Small intestine (tissue), 16 donors: ENCODE measurements at places on chromosomes 12 and 14. TPM values are rescaled to one million over a fixed set of nuclear protein-coding genes. Genes with fewer than 3 reads are reported as not detected.
A peak's percentile ranks its signal among the peaks of the same experiment; 100 is the strongest.

DNA sequence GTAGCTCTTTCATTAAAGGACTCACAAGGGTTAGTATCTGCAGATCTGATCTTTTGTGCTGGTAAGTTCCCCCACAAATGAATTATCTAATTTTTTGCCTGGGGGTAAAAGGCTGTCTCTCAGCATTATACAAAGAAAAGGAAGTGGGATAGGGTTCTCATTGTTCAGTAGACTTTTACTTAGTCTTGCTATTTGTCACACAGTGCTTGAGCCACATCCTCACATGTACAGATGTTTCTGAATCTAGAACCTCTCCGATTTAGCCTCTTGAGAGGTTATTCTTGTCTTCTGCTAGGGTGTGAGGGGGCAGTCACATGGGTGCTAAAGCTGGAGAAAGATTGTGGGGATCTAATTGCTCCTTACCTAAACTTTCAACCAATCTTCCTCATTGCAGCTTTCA lies 93.0 kb downstream of the SLC41A2 start:
- H3K4me1 ChIP-seq = no peaks in the 10 kb centered on the region
- H3K36me3 ChIP-seq = no peaks in the 10 kb centered on the region
- H3K27ac ChIP-seq = no peak overlapping the region
- H3K27me3 ChIP-seq = no peaks in the 10 kb centered on the region

- H3K4me1 ChIP-seq = no peaks in the 10 kb centered on the region
- no peak overlapping the region for H3K27ac ChIP-seq
- H3K36me3 ChIP-seq = no peaks in the 10 kb centered on the region
- peak; percentile 7 for DNase-seq
- H3K4me3 ChIP-seq = no peak overlapping the region
Observed at GRCh38 chr14:35949920-35950513, 123.9 kb downstream of the BRMS1L start.

DNA sequence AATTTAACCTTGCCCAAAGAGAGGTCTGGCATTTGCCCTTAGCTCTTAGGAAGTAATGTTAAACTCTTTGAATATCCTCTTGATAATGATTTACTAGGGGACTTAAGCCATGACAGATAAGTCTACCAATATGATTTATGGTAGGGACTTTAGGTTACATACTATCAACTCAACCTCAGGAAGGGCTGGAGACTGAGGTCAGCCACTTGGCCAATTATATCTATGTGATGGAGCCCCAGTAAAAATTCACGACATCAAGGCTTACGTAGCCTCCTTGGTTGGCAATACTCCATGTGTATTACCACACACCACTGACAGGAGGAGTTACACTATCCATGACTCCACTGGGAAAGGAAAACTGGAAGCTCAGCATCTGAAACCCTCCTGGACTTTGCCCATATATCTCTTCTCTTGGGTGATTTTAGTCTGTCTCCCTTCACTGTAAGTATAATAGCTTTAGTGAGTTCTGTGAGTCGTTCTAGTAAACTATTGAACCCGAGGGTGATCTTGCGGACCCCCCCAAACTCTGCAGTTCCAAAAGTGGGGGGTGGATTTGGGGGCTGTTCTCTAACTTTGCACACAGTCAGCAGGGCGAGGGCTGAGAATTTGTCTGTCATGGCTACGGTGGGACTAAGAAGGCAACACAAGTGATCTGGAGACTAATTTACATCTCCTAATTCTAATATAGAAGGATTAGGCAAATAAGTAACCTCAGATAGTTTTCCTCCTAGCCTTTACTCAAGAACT lies 62.3 kb downstream of the R3HDM2 start:
- H3K27me3 ChIP-seq = no peaks in the 10 kb centered on the region
- DNase-seq = peak; percentile 97
- no peak overlapping the region for H3K4me3 ChIP-seq
- H3K36me3 ChIP-seq = peaks cover 16% of the 10 kb centered on the region
- H3K4me1 ChIP-seq = no peaks in the 10 kb centered on the region

DNA sequence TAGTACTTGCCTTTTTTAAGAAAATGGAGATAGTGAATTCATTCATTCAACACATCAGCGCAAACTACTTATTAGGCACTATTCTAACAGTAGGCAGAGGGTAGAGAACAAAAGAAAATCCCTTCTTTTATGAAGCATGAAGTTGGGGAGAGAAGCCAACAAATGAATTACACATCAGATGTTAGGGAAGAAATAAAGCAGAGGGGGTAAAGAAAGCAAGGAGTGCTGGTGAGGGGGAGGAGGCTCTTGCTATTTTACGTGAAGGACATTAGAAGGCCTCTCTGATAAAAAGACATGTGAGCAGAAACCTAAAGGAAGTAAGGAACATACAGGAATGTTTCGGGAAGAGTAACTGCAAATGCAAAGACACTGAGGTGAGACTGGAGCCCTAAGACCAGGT lies 22.2 kb downstream of the TFCP2 start:
- no peak overlapping the region for H3K4me3 ChIP-seq
- no peaks in the 10 kb centered on the region for H3K36me3 ChIP-seq
- no peak for DNase-seq
- H3K27ac ChIP-seq = no peak overlapping the region

DNA sequence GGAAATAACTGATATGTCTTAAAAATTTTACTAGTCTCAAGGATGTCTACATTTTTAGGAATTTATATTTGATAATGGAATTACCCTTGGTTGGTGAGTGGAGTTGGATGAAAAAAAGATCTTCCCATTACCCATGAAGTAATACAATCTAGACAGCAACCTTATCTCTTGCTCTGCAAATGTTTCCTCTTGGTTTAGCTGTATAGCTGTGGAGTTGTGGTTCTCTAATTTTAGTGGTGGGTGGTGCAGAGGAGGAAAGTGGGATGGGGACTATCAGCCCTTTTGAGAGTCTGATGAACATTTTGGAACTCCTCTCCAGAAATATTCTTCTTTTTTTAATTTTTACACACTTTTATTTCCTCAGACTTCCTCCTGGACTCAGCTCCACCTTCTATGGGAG lies 17.1 kb downstream of the SPX start:
- no peaks in the 10 kb centered on the region for H3K27me3 ChIP-seq
- no peaks in the 10 kb centered on the region for H3K36me3 ChIP-seq
- H3K27ac ChIP-seq = no peak overlapping the region

GRCh38 chr14:55373784-55374705 lies 37.6 kb downstream of the ATG14 start:
- H3K27ac ChIP-seq = no peak overlapping the region
- no peak overlapping the region for H3K4me3 ChIP-seq
- H3K36me3 ChIP-seq = peaks cover 48% of the 10 kb centered on the region
- DNase-seq = peak; percentile 26

- H3K27me3 ChIP-seq = no peaks in the 10 kb centered on the region
- no peak overlapping the region for H3K27ac ChIP-seq
- H3K4me3 ChIP-seq = no peak overlapping the region
- DNase-seq = no peak
Observed at GRCh38 chr14:60183741-60184140, 18.5 kb upstream of the DHRS7 start.

DNA sequence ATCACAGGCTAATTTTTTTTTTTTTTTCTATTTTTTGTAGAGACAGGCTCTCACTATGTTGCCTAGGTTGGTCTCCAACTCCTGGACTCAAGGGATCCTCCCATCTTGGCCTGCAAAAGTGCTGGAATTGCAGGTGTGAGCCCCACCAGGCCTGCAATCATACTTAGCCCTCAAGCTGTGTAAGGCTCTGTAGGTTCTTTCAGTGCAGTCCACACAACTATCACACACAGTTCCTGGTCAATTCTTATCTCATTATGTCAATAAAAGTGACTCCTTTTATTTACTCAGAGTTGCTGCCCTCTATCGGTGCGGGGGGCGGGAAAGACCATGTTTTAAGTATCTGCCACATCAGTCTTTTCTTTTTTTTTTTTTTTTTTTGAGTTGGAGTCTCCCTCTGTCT lies 29.0 kb downstream of the SLC2A3 start:
- H3K27ac ChIP-seq = no peak overlapping the region
- DNase-seq = peak; percentile 85
- no peaks in the 10 kb centered on the region for H3K27me3 ChIP-seq
- H3K4me3 ChIP-seq = no peak overlapping the region
- no peaks in the 10 kb centered on the region for H3K36me3 ChIP-seq

DNA sequence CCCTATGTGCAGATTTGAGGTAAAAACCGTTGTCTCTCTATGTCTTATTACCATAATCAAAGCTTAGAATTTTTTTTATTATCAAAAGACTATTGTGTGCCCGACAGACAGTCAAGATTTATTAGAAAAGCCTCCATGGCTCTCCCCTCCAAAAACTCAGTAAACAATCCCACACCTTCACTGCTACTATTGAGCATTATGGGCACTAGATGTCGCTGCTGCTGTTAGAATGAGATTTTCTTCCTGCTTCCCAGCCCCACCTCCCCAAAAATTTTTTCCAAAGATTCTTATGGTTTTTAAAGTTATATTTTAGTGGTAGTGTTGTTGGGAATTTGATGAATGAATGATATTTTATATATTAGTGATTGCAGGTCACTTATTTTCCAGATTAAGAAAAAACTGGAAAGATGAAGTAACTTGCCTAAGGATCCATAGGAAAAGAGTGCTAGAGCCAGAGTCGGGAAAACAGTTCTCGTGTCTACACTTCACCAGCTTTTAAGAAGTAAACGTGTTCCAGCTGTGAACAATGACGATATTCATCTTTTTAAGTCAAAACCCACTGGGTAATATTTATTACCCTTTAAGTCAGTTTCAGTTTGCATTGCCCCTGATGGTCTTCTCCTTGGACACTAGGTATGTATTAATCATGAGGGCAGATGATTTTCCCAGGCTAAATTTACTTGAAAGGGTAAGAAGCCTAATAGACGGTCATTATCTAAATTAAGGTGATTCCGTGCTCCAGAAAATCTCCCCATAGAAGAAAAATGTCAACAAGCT lies 12.2 kb upstream of the FOXG1 start:
- H3K27me3 ChIP-seq = no peaks in the 10 kb centered on the region
- H3K4me1 ChIP-seq = no peaks in the 10 kb centered on the region
- no peak overlapping the region for H3K4me3 ChIP-seq
- no peaks in the 10 kb centered on the region for H3K36me3 ChIP-seq
- DNase-seq = peak; percentile 36
- no peak overlapping the region for H3K27ac ChIP-seq

DNA sequence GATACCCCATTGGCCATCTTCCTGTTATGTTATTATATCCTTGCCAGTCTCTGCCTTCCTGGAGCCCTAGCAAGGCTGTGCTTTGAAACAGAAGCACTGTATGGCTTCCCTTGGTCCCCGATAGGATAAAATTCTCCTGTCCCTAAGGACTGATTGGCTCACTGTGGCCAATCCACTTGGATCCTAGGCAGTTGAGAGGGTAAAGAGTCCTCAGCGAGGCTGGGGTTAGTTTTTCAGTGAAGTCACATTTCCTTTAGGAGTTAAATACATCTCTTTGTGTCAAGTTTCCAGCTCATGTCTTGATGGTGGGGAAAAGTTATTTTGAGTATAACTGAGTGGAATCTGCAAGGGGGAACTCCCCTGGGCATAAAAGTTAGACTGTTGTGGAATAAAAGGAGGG lies 7.3 kb downstream of the AACS start:
- no peaks in the 10 kb centered on the region for H3K27me3 ChIP-seq
- peaks cover 33% of the 10 kb centered on the region for H3K36me3 ChIP-seq
- peaks cover 2% of the 10 kb centered on the region for H3K4me1 ChIP-seq
- H3K27ac ChIP-seq = no peak overlapping the region
- no peak for DNase-seq

DNA sequence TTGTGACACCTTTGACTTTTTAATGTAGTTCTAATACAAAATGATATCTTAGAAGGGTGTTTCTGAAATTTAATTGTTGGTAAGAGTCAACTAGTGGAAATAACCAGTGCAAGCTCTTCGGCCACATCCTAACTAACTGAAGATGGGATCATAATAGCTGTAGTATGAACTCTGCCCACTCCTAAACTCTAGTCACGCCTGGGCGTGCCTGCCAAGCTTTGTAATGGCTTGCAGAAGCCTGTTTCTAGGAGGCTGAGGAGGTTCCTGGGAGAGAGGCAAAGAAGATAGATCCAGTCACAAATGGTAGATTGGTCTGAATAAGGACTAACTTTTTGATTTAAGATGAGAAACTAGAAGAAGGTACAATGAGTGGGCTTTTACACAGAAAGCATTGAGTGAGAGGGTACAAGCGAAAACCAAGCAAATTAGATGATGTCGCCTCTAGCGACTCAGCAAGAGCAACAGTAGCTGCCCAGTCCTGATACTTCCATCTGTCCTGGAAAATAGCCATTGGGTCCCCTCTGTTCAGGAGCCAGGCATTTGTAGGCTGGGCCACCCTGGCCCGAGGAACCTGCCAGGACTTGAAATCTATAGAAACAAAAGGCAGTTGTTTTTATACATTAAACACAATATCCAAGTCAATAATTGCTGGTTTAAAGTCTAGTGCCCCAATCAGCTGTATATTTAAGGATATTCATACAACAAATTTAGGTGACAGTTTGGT lies 148.8 kb downstream of the SLC38A4 start:
- no peaks in the 10 kb centered on the region for H3K27me3 ChIP-seq
- no peak overlapping the region for H3K4me3 ChIP-seq
- H3K4me1 ChIP-seq = no peaks in the 10 kb centered on the region

IFT81 gene
- 0.54 TPM for polyA plus RNA-seq

MEG3 gene
- 5.1 TPM for polyA plus RNA-seq

TRIM9 gene
- polyA plus RNA-seq = not detected

LRIG3 gene
- polyA plus RNA-seq = 32.9 TPM

WIF1 gene
- polyA plus RNA-seq = not detected

GLIPR1L1 gene
- not detected for polyA plus RNA-seq

MYF5 gene
- not detected for polyA plus RNA-seq

PTPN6 gene
- polyA plus RNA-seq = 76.7 TPM

KRT2 gene
- 2.2 TPM for polyA plus RNA-seq
